ENCODE measurements at places on chromosomes 4 and X.

- DNase-seq: no peak
Observed at GRCh38 chr4:48742412-48742811, 37.7 kb downstream of the FRYL start.

DNA sequence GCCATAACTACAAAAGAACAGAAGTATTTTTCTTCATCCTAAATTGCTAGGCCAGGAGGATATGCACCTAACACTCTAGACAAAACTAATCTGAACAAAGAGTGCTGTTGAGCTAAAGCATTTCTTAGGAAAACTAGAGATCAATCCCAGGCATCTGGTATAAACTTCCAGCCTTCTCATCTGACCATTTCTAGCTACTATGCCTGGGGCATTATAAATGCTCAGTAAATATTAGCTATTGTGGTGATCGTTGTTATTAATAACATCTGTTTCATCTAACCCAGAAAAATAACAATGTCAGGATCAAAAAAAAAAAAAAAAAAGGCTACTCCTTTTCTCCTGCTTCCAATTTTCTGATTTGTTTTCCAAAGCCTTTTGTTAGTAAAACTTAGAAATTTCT, 7.7 kb upstream of the SLC10A6 start:
- no peak for DNase-seq

DNA sequence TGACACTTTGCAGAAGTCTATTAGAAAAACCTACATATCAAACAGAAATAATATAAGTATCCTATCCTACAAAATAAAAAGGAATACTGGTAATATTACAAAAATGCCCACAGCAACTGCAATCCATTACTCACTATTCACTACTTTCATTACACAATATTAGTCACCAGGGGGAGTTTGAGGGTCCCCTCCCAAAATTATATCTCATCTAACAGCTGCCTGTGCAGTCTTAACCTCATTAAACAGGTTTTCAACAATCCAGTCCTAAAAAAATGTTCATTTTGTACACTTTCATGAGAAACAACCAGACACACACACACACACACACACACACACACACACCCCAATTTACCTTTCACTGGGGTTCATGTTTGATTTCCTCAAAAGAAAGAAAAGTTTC, 2.9 kb downstream of the CLOCK start:
- DNase-seq: peak; percentile 19

- no peak for DNase-seq
Observed at GRCh38 chr4:124304941-124305340, 407.6 kb downstream of the ANKRD50 start.

DNA sequence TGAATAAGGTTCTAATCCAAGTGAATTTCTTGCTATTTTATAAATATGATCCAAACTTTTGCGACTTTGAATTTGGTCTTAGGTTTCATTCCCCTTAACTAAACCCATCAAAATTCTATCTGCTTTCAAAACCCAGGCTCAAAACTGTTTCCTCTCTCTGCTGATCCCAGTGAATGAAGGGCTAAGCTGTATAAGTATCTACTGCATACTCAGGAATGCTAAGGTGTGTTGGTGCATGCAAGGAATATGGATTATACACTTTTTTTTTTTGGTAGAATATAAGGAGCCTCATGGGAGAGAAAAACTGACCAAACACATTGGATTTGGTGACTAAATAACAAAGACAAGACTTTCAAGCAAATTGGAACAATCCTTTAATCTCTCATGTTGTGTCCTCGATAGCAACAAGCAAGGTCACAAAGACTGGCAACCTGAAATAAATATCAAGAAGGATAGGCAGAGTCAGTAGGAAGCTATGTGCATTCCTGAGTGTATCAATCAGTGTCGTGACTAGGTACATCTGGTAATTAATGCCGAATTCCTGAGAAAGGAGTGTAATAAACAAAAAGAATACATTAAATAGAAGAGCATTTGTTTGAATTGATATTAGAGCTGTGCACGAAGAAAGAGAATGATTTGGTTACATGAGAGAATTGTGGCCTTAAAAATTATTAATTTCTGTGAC, 74.3 kb upstream of the KCTD8 start:
- no peak for DNase-seq

DNA sequence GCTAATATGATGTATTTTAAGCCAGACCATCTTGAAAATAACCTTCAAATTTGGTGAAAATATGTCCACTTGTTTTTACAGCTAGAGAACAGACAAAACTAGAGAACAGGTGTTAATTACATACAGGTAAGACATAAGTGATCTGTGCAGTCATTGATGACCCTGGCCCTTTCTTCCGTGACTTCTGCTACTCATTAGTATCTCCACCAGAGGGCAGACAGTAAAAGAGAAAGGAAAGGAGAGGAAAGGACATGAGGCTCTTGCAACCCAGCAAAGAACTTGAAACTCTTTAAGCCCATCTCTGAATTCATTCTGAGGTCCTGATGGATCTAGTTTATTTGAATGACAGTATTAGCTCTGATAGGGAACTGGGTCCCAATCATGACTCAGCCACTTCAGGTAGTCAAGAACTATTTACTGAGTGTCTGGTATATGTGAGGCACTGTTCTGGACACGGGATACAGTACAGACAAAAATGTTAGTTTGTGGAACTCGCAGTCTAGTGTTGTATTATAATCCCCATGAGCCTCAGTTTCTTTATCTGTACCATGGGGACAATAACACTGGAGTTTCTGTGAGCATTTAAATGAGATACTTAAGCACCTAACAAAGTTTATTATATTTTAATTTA, 121.0 kb upstream of the TEX13D start:
- peak; percentile 71 for DNase-seq

GRCh38 chr4:171644430-171645057, 168.7 kb upstream of the GALNTL6 start:
- DNase-seq: peak; percentile 9

- DNase-seq: no peak
Observed at GRCh38 chr4:77797239-77797638, 21.9 kb downstream of the CNOT6L start.

GRCh38 chr4:183350317-183351071, 28.3 kb upstream of the CLDN24 start:
- DNase-seq: no peak

DNA sequence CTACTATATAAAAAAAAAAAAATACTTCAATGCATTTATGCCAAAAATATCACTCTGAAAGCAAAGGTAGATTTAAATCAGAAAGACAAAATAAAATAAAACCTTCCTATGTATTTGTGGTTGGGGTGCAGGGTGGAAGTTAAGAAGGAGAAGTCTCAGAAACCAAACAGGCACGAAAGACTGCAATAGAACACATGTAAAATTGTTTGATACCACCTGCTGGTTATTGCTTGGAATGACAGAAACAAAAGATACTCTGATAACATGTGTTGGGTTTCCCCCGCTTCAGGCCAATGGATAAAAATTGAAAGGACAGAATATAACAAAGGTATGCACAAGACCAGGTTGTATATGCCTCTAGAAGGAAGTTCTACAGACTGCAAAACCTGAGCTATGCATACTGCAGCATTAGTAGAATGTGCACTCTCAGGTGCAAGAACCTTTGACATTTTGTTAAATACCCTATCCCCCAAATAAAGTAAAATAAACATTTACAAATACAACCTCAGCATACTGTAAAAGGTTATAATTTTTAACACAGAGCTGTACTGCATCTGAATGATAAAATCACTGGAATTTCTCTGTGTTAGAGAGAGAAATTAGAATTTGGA, 118.8 kb downstream of the GABRA2 start:
- DNase-seq: peak; percentile 64
